ENCODE measurements at places on chromosomes 4 and X.

DNA sequence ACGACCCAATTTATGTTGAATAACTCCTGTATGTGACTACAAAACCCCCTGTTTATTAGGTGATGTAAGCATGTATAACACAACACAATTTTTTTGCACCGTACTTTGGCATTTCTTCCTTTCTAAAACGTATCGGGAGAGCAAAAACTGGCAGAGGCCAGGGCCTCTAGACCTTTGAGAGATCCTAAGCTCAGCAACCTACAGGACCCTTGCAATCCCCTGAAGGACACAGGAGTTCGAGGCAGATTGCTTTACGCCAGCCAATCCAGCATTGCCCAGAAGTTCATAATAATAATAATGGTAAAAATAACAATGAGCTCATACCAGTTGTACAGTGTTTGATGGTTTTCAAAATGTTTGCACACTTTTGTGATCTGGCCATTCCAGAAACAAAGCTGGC lies 7.7 kb downstream of the NKX3-2 start:
- no peak for DNase-seq

- DNase-seq, result peak; percentile 1
These were observed 1973.0 kb upstream of the AGA start for GRCh38 chr4:179415037-179415846.

DNA sequence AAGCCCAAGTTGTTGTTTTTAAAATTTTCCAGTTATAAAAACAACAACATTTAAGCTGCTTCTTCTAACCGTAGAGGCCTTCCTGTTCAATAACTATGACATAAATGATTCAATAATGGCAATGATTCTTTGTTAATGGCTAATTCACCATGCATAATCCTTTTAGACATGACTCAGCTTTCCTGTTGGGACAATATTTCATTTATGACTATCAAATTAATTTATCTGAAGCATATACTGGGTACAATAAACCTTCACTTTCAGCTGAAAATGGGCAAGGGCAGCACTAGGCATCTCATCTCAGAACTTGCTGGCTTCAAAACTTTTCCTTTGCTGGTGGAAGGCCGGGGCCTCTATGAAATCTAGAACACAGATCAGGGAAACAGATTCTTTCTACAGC lies 38.9 kb downstream of the TBC1D9 start:
- no peak for DNase-seq

DNA sequence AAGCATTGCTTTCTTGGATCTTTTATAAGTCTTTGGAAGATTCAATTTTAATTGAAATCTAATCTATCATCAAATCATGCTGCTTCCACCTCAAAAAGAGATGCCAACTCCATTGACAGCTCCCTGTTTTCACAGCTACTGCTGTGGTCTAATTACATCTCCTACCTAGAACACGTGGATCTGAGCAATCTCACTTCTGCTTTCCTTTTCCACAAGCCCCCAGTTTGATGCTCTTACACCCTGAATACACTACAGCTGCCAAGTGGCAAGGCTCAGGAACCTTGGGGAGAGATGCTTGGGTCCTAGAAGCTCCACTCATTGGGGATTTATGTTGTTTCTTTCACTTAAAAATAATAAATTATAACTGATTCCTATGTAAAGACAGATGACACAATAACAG lies 172.0 kb downstream of the CFAP299 start:
- DNase-seq, result no peak

GRCh38 chrX:67872958-67873357 lies 329.1 kb downstream of the AR start:
- DNase-seq, result no peak

GRCh38 chr4:98555798-98556445 lies 102.5 kb downstream of the TSPAN5 start:
- no peak for DNase-seq

DNA sequence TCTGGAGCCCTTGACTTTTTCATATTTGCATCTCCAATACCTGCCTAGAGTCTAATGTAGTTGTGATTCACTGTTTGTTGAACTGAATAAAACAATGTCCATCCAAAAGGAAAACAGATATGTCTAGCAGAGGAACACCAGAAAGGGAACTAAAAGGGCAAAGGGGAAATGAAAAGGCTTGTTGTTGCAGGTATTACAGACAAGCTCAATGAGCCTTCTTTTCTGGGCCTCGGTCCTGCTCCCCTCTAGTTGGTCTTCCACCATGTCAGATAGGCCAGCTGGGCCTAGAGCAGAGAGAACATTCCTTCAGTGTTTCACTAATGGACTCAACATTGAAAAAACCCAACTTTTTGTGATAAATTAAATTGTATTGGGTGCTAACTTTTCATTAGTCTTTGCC lies 55.4 kb downstream of the ZFX start:
- no peak for DNase-seq

DNA sequence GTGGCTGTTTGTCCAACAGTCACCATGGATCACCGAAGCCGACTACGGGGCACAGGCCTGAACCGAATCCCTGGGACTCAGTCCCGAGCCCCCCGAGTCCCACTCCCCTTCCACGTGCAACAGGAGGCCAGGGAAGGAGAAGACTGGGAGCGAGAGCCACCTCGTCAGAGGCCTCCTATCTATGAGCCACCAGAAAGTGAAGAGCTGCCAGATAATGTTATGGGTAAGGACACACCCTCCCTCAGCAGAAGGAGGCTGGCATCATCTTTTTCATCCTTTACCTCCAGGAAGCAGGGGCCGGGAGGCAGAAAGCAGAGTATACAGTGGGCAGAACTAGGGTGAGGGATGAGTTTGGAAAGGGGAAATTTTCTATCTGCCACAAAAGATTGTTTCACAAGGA lies 2.8 kb upstream of the PRDX4 start:
- DNase-seq, result no peak

DNA sequence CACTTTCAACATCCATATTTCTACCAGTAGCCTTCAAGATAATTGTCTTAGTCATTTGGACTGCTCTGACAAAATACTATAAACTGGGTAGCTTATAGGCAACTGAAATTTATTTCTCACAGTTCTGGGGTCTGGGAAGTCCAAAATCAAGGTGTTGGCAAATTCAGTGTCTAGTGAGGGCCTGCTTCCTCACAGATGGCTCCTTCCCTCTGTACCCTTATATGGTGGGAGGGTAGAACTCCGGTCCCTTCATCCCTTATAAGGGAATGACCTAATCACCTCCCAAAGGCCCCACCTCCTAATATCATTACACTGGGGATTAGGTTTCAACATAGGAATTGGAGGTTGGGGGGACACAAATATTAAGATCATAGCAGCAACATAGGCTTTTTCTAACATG lies 7.4 kb upstream of the TBC1D25 start:
- no peak for DNase-seq

DNA sequence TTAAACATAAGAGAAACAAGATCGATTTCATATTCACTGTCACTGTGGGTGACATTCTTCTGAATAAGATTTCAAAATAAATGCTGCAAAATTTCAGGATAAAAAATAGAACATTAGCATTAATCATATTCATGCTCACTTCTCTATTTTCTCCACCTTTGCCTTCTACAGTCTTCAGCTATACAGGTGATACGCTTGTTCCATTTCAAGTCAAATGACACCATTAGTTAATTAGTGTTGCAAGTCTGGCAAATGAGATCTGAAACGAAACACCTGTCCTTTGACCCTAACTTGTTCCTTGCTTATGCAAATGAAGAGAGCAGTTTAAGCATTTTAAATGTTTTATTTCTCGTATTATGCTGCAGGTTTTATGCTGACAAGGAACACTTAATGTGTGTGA lies 667.5 kb upstream of the MAGEB2 start:
- DNase-seq, result no peak

- no peak for DNase-seq
These were observed 274.1 kb upstream of the PCDH18 start for GRCh38 chr4:137806420-137806819.
